ENCODE measurements at places on chromosomes 1 and 21. TPM values are rescaled to one million over a fixed set of nuclear protein-coding genes. Genes with fewer than 3 reads are reported as not detected.

SPRR1A gene
- not detected for total RNA-seq

HNRNPR gene
- 60.6 TPM for total RNA-seq

CCDC27 gene
- not detected for total RNA-seq

GRHL3 gene
- not detected for total RNA-seq

PBXIP1 gene
- 138 TPM for total RNA-seq

HS2ST1 gene
- 35.6 TPM for total RNA-seq

CORT gene
- not detected for total RNA-seq

CD1E gene
- total RNA-seq, result not detected

FHAD1 gene
- total RNA-seq, result 0.42 TPM

HRNR gene
- total RNA-seq, result not detected

FAAP20 gene
- 32.2 TPM for total RNA-seq

GIPC2 gene
- 1.2 TPM for total RNA-seq

HSD3B2 gene
- not detected for total RNA-seq

PLA2G2C gene
- total RNA-seq, result not detected

GPR157 gene
- total RNA-seq, result 3.6 TPM

FAM78B gene
- total RNA-seq, result 0.32 TPM

SERTAD4 gene
- 0.78 TPM for total RNA-seq

CNR2 gene
- not detected for total RNA-seq

AIM2 gene
- total RNA-seq, result 0.46 TPM

KCNK2 gene
- total RNA-seq, result 5.3 TPM

BEND5 gene
- 0.60 TPM for total RNA-seq

PERM1 gene
- not detected for total RNA-seq

UMODL1 gene
- not detected for total RNA-seq

GUCA2B gene
- total RNA-seq, result not detected

PLCH2 gene
- 0.09 TPM for total RNA-seq

SPRR2B gene
- total RNA-seq, result not detected

CCDC190 gene
- total RNA-seq, result not detected

HPCA gene
- not detected for total RNA-seq

GNAT2 gene
- total RNA-seq, result not detected

All from smooth muscle cell of the umbilical artery (primary cell).